ENCODE measurements at places on chromosomes 2 and 18. TPM values are rescaled to one million over a fixed set of nuclear protein-coding genes. Genes with fewer than 3 reads are reported as not detected.

- no peak for DNase-seq
Observed at GRCh38 chr2:136008205-136008865, 22.9 kb upstream of the DARS1 start.

- DNase-seq = no peak
Observed at GRCh38 chr2:39629646-39630045, 36.1 kb upstream of the TMEM178A start.

DNA sequence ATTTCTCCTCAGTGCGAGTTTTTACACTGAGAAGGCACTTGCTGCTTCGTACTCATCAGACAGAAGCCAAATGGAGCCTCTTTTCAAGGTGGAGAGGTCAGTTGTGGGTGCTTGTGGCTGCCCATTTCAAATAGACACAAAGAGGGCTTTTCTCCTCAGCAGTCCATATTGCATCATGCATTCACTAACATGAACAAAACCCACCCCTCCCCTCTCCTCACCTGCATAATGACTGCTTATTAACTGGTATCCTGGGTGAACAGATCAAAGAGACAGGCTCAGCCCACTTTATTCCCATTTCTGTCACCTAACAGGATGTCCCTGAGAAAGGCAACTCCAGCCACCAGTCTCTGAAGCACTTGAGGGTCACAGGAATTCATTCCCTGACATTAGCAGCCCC is 28.9 kb downstream of the KLF7 start:
- no peak for DNase-seq

Gene PLCD4
- total RNA-seq = 6.9 TPM

DNA sequence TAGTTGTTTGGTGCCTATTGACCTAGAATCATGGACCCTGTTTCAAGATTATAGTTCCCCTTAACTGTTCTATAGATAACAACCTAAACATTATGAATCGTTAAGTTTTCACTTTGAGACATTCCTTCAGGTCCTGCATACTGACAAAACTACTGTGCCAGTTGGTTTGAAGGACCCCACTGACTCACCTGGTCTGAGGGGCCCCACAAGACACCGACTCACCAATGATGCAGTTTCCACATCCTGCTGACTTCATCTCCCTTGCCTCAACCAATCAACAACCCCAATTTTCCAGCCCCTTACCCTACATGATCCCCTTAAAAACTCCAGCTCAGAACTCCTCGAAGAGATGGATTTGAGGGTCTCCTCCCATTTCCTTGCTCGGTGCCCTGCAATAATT is 89.6 kb upstream of the CCDC141 start:
- peak; percentile 10 for DNase-seq

GRCh38 chr2:118721817-118722551 is 125.5 kb downstream of the EN1 start:
- no peak for DNase-seq

Gene NT5C1B
- not detected for total RNA-seq

GRCh38 chr18:31647127-31647753 is 37.1 kb downstream of the B4GALT6 start:
- no peak for DNase-seq

- no peak for DNase-seq
Observed at GRCh38 chr2:186771395-186771794, 77.5 kb downstream of the FAM171B start.

DNA sequence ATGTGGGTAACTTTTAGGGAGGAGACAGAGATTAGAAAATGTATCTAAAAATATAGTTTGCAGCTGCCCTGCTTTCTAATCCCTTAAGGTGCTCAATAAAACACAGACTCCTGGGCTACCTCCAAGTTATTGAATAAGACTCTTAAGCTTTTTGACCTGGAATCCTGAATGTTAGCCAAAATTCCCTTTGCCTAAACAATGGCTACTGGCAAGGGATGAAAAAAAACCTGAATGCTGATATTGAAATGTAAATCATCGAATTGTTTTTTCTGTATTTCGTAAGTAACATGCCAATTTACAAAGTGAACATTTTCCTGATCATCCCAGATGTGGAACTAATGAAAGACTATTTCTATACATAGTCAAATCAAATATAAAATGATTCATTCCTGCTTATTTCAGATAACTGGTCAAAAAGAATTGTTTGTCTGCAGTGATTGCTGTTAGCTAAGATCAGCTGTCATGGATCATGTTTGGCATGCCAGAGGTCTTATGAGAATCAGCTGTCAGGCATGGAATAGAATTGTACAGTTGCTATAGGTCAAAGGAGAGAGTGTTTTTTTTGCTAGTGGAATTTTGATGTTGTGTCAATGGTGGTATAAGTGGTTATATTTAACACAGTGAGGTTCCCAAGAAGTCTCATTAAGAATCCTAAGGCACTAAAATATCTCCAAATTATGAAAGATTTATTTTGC is 363.6 kb upstream of the CWC22 start:
- no peak for DNase-seq

Gene ACTR3
- 402 TPM for total RNA-seq

DNA sequence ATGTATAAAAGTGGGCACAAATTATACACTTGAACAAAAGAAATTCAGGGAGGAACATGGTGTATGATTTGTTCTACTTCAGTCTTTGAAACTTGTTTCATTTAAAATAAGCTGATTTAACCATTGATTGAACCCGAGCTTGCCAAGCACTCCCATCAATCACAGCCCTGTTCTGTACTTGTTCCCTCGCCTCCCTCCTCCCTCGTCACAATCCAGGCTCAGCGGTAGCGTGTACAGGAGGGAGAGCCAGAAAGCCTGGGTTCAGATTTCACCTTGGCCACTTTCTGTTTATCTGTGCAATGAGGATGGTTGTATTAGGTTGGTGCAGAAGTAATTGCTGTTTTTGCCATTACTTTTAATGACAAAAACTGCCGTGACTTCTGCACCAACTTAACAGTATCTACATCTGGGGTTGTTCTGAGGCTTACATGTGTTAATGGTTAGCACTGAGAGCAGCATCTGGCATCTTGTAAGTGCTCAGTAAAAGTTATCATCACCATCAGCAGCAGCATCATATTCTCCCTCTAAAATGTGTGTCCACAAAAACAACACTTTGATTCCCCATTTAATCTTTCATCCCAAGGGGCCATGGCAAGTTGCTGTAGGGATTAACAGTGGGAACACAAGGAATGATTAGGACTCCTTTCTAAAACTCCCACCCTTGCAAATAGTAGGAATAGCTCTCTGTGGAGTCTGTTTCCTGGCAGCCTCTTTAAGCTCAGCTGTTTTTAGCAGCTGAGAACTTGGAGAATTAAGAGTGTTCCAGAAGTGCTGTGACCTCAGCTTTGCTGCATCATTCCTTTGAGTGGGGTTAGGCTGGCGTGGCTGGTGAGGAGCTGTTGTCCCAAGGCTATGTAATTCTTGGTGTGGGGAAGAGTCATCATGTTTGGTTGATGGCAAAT is 4.7 kb downstream of the DPYSL5 start:
- no peak for DNase-seq

GRCh38 chr2:20934236-20934635 is 109.6 kb downstream of the APOB start:
- DNase-seq = no peak

- DNase-seq = peak; percentile 10
Observed at GRCh38 chr2:101478181-101479001, 3.5 kb upstream of the RFX8 start.

DNA sequence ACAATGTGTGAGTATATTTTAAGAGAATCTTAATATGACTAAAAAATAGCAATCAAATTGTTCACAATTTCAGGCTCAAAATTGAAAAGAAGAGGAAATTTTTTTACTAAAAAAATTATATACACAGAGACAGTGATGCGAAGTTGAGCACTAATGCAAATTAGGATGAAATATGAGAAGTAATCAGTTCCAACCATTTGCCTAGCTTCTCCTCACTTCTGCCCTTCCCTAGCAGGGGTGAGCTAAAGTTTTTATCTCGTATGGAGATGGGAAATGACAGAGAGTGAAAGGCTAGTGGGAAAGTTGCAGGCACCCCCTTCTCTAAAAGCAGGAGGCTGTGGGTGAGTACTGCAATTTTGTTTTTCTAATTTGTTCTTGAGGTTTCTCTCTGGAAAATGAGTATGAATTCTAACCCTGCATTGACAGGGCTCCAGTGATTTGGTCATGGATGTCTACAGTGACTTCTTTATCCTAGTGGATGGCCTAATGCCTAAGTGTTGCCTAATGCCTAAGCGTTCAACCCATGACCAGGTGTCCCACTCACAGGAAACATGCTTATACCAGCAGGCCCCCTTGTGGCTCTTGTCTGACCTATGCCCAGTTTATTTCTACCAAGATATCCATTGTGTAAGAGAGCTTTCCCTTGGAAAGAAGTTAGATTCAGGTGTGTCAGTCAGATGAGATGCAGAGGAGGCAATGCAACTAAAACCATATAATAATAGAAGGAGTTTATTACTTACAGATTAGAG is 78.0 kb upstream of the HNMT start:
- no peak for DNase-seq

GRCh38 chr2:112726487-112727190 is 5.8 kb downstream of the NT5DC4 start:
- peak; percentile 92 for DNase-seq

- DNase-seq = peak; percentile 82
Observed at GRCh38 chr18:3596637-3597384, 146.8 kb downstream of the TGIF1 start.

Gene HSPE1
- 548 TPM for total RNA-seq

- DNase-seq = no peak
Observed at GRCh38 chr18:78221496-78221895, 758.1 kb upstream of the SALL3 start.

DNA sequence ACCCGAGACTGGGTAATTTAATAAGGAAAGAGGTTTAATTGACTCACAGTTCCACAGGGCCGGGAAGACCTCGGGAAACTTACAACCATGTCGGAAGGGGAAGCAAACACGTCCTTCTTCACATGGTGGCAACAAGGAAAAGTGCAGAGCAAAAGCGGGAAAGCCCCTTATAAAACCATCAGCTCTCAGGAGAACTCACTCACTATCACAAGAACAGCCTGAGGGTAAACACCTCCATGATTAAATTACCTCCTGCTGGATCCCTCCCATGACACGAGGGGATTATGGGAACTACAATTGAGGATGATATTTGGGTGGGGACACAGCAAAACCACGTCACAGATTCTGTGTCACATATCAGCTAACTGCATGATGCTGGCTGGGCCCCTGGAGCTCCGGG is 11.4 kb downstream of the TCF23 start:
- DNase-seq = no peak

DNA sequence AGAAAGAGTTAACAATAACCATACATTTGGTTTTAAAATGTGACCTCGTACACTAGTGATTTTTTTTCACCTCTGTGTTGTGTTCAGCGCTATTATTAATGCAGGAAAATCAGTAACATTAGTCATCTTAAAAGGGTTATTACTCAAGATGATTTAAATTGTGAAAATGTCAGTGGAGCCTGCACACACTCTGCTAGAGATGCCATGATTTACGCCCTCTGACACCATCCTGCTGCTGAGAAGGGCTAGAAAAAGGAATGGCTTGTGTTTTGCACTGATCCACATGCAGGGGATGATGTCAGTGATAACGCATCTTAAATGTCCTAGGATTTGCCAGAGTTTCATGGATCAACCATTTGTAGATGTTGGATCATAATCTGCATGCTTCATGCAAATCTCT is 121.3 kb upstream of the BOD1L2 start:
- DNase-seq = peak; percentile 3

DNA sequence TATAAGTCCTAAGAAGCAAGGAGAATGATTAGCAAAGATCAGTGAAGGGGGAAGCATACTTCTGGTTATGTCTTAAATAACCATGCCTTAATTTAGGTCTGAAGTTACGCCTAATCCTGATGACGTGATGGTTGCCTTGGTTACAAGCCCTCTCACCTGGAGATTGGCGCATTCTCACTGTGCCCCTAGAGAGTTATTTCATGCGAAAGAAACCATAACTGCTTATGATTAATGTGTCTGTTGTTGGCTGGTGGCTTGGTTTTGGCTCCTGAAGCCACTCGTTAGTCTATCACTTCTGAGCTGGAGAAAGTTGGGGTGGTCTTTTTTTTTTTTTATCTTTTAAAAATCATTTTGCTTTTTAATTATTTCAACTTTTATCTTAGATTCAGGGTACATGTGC is 47.0 kb downstream of the TNFRSF11A start:
- DNase-seq = no peak

Gene UGT1A5
- total RNA-seq = not detected

Gene DYNAP
- not detected for total RNA-seq

- no peak for DNase-seq
Observed at GRCh38 chr2:191128172-191128910, 22.5 kb downstream of the STAT4 start.

DNA sequence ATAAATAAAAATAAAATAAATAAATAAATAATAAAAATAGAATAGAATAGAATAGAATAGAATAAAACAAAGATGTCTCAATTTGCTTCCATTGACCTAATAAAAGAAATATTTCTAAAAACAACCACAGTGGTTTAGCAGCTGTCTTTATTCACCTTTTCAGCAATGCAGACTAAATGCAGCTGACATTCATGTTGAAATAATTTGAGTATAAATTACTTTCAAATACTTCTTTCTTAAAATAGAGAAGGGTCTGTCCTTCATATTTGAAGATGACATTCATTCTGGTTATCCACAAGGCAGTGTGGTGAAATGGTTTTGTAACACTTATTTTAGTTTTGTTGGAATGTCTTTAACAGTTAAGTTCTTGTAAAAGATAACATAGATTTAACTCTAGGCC is 469.4 kb downstream of the IRS1 start:
- DNase-seq = no peak

- no peak for DNase-seq
Observed at GRCh38 chr2:140654565-140654964, 1476.3 kb downstream of the LRP1B start.

Gene AFF3
- total RNA-seq = 1.9 TPM

Gene FAM161A
- 4.5 TPM for total RNA-seq

Gene RAB17
- 4.1 TPM for total RNA-seq

DNA sequence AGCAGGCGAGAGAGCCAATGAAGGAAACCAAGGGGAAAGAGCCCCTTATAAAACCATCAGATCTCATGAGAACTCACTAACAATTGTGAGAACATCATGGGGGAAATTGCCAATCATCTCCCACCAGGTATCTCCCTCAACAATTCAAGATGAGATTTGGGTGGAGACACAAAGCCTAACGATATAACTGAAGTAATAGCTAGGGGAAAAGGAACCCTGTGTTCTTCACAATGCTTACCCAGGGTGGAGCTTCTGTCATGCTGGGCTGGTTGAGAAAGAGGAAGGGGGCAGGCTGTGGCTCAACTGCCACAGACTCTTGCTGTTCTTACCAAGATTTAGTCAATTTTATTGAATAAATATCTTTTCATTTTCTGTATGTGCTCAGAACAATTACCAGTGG is 392.1 kb upstream of the HS6ST1 start:
- DNase-seq = no peak

Gene SLC14A1
- 1.6 TPM for total RNA-seq

- DNase-seq = no peak
Observed at GRCh38 chr2:156340377-156340776, 7.9 kb upstream of the NR4A2 start.

Gene MFSD2B
- not detected for total RNA-seq

Data from A172 (cell line).